H1 (cell line): ENCODE measurements at places on chromosomes 4 and X.

DNA sequence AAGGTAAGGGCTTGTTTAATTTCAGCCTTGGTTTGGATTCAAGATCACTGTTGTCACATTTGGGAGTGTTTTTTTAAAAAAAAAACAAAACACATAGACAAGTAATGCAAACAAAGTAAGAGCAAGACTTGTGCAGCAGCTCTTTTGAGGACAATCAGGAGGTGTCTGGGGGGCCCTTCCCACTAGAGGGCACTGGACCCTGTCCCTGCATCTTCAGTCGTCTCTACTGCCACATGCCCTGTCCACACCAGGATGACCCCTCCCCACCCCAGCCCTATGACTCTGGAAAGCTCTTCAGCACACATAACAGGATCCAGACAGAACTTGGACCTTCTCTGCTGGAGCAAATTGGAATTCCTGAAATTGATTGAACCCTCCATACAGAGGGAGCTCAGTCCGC is 71.0 kb downstream of the USP46 start:
- no peak overlapping the region for H3K27ac ChIP-seq
- no peaks in the 10 kb centered on the region for H3K27me3 ChIP-seq
- no peaks in the 10 kb centered on the region for H3K4me1 ChIP-seq

- no peaks in the 10 kb centered on the region for H3K36me3 ChIP-seq
- H3K4me3 ChIP-seq, result no peak overlapping the region
- no peak overlapping the region for H3K27ac ChIP-seq
These were observed 48.6 kb upstream of the PPP2R2C start for GRCh38 chr4:6520978-6521377.

- no peak overlapping the region for H3K4me3 ChIP-seq
- no peak for DNase-seq
- no peak overlapping the region for H3K27ac ChIP-seq
- H3K36me3 ChIP-seq, result no peaks in the 10 kb centered on the region
These were observed 376.6 kb upstream of the EMCN start for GRCh38 chr4:100894339-100894870.

DNA sequence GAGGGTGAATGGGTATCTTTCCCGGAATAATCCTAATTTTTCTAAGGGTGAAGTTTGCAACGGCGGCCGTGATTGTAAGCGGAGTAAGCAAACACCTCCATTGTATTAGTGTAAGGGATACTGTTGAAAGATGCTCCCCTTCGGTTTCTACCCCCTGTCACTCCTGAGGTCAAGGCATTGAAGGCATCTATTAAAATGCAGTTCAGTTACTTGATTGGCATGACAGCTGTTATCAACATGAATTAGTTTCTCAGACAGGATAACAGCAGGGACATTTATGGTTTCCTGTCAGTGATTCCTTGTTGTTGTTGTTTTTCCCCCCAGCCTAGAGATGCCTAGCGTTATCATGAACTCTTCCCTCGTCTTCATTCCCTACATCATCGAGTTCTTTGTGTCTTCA is 552 bp downstream of the SLC25A14 start:
- peaks cover 2% of the 10 kb centered on the region; the same call in 1 of the 2 replicates for H3K4me1 ChIP-seq
- no peaks in the 10 kb centered on the region for H3K27me3 ChIP-seq
- DNase-seq, result no peak
- no peaks in the 10 kb centered on the region for H3K36me3 ChIP-seq

- no peaks in the 10 kb centered on the region for H3K36me3 ChIP-seq
- H3K4me3 ChIP-seq, result no peak overlapping the region
- no peaks in the 10 kb centered on the region for H3K4me1 ChIP-seq
- no peaks in the 10 kb centered on the region for H3K27me3 ChIP-seq
- DNase-seq, result no peak
- no peak overlapping the region for H3K27ac ChIP-seq
These were observed 218.5 kb downstream of the SPANXN3 start for GRCh38 chrX:143298663-143299241.

DNA sequence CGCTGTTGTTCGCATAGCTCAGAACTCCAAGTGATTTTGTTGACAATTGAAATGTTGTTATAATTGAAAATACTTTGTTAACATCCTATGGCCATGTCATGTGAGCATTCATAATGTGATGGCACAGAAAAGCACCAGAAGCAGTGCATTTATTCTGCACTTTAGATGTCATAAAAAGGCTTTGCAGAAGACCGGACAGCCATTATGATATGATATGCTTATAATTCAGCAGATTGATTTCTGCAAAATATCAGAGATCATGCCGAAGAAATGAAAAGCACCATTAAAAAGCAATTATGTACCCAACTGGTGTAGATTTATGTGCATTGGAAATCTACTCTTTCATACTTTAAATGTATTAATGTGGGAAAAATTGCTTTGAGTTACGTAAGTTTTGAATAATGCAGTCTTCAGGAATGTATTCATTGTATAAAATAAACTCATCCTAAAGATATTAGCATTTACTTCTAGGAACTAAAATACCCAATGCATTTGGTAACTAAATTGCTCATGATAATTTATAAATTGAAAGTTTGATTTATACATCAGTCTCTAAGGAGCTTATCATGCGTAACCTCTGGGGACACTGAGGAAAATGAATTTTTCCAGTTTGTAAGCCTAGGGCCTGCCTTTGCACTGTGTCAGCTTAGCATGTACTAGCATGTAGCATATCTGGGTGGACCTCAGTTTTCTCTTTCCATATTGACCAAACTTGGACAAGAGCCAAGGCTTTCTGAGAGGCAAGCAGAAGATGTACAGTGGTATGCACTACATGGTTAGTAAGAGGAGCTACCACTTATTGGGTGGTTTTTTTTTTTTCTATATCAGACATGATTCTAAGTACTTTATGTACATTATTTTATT is 43.6 kb downstream of the TLR10 start:
- DNase-seq, result no peak
- no peaks in the 10 kb centered on the region for H3K27me3 ChIP-seq
- H3K4me1 ChIP-seq, result no peaks in the 10 kb centered on the region
- H3K4me3 ChIP-seq, result no peak overlapping the region
- no peaks in the 10 kb centered on the region for H3K36me3 ChIP-seq
